ENCODE measurements at places on chromosomes 7 and 10.

GRCh38 chr7:14000247-14000646, 10.8 kb upstream of the ETV1 start:
- no peak for DNase-seq

- no peak for DNase-seq
Measured at GRCh38 chr10:98172495-98172894, 38.0 kb downstream of the R3HCC1L start.

DNA sequence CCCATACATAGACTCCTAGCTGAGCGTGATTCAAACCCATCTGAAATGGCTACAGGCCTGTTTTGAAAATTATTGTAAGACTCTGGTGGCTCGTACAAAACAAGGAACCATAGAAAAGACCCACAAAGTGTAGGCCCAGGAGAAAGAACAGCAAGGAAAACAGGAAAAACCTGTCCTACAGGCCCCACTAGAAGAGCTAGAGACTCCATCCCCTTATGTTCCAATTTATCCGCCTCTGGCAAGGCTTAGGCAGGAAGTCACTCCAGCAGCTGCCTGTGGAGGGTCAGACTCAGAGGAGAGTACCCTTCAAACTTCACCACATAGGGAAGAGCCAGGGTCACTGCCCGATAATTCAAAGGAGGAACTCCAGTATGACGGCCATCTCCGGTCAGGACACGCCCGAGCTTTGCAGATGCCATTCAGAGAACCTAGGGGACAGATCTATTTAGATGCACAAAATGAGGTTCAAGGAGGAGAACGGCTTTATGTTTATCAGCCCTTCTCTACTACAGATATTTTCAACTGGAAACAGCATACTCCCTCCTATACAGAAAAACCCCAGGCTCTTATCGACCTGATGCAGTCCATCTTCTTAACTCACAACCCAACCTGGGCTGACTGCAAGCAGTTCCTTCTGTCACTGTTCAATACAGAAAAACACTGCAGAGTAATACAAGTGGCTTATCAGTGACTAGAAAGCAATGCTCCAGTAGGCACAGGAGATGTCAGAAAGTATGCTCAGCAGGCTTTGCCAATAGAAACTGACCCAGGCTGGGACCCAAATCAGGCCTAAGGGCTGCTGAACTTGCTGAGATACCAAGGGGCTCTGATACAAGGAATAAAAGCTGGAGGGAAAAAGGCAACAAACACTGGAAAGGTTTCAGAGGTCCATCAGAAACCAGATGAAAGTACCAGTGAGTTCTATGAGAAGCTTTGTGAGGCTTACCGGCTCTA, 8.6 kb upstream of the ZNF33B start:
- DNase-seq: no peak

DNA sequence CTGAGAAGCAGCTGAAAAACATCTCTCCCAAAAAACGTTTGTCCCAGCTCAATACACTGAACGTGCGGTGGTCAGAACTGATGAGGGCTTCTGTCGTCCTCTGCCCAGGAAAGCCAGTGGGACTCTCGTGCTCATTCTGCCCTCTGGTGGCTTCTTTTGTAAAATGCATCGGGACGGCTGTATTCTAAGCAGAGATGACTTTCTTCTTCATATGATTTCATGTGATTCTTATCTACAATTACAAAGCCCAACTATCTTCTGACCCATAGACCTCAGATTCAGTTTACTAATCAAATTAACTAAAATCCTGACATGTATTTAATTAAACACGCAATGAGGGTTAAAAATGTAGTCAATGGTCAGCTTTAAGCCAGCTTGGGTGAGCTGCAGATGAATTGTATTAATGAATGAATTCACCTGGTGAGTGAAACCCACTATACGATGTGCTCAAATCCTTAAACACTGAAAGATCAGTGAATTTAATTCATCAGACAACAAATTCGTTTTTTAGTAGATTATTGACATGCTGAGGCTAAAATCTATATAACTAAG, 117.6 kb upstream of the FAM204A start:
- peak; percentile 20 for DNase-seq

DNA sequence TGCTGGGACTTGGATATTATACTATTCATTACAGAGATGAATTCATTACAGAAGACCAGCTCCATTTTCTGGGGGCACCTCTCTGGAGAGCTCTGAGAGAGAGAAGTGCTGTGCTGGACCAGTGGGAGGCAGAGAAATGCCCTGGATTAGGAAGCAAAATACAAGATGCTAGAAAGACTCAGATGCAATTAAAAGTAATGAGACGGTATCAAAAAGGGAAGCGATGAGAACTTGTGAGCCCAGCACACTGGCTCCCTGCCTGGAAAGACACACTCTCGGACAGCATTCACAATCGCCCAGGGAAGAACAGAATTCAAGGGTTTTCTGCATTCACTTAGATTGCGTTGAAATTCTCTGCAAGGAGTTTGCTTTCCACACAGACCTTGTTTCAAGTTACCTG, 3.5 kb upstream of the FRAT2 start:
- no peak for DNase-seq

DNA sequence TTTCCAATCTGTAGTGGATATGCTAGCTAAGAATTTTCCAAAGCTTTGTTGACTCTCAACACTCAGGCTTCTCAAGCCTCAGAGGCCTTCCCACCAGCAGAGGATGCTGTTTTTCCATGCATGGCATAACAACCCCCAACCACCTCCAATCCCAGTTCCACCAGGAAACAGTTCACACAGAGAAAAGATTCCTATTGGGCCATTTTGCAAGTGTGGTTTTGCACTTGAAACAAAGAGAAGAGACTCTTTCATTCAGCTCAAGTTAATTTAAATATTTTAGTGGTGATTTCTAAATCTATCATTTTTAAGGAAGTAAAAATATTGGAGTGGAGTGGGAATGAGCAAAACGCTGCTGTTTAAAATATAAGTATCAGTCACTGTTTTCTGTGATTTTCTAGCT, 105.6 kb upstream of the COL1A2 start:
- no peak for DNase-seq

GRCh38 chr10:18501198-18501597, 150.2 kb downstream of the NSUN6 start:
- no peak for DNase-seq

GRCh38 chr7:70793060-70793459, 338.9 kb upstream of the GALNT17 start:
- no peak for DNase-seq

DNA sequence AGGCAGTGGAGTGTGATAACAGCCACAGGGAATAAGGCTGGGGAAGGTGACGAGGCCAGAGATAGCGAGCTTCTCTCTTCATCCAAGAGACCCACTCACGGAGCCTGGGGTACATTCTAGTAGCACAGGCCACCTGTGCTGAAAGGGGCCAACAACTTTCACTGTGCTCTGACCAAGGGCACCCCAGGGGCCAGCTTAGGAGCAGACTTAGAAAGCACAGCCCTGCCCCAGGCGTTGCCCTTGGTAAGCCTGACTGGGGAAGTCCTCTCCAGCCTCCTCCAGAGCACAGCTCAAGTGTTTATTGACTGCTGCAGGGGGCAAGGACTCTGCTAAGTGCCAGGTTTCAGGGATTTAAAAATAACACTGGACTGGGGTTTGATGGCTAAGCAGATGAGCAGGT, 44.7 kb downstream of the EBF3 start:
- DNase-seq: no peak

DNA sequence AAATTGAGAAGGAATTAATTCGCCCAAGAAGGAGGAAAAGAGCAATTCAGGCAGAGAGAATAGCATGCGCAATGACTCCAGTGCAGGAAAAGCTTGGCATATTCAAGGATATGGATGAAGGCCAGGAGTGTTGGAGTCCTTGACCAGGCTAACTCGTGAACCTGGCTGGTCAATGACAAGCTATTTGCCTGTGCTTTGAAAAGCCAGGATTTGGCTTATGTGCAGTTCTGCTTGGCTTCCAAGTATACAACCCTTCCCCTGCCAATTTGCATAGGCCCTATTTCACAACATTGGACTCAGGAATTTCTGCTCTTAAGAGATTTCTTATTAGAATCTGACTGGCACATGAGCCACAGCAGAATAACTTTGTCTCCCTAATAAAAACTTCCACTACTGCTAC, 72.3 kb upstream of the SP8 start:
- no peak for DNase-seq

GRCh38 chr10:12465385-12466136, 116.2 kb downstream of the CAMK1D start:
- DNase-seq: no peak

- no peak for DNase-seq
Measured at GRCh38 chr10:22581461-22581860, 132.9 kb downstream of the PIP4K2A start.

GRCh38 chr10:110836706-110837105, 35.0 kb upstream of the PDCD4 start:
- no peak for DNase-seq

GRCh38 chr10:112243713-112244112, 39.5 kb upstream of the TECTB start:
- DNase-seq: no peak

DNA sequence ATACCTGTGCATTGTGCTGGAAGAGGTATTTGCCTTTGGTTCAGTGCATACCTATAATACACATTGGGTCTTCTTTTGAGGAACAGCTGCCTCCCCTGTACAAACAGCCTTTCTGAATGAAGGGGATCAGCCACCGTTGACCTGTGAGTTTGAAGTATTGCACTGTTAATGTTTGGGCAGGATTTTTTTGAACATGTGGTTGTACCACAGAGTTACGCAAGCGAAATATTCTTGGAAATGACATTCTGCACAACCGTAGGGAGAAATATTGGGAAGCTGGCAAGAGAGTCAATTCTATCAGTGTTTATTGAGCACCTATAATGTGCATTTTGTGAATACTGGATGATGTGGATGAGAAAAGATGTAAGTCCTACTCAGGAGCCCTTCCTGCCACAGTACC, 270.6 kb downstream of the AUTS2 start:
- no peak for DNase-seq

GRCh38 chr7:106075937-106076336, 36.2 kb downstream of the SYPL1 start:
- DNase-seq: no peak

- no peak for DNase-seq
Measured at GRCh38 chr10:129956876-129957673, 7.0 kb downstream of the EBF3 start.

All from stimulated activated CD8-positive, alpha-beta memory T cell treated with anti-CD3 and anti-CD28 coated beads, Interleukin-15, amount 100 ng/mL, for 1 hour (primary cell).